ENCODE measurements at places on chromosomes 7 and 10.

GRCh38 chr10:122181041-122181732 lies 89.9 kb upstream of the BTBD16 start:
- DNase-seq, result no peak

DNA sequence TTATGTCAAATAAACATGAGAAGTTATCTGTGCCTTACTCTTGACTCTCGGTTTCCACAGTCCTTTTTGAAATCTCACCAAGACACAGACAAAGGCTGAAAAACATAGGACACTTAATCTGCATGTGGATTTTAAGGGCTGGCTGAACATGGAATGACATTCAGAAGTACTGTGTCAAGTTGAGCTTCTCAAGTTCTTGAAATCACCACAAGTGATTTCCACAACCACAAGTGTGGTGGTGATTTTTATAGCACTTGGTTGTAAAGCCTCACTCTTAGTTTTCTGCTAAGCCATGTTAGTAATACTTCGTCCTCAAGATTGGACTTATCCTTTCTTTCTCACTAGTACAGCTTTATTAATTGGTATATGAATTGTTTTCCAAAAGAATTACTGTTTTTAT lies 29.6 kb downstream of the FOXP2 start:
- no peak for DNase-seq

DNA sequence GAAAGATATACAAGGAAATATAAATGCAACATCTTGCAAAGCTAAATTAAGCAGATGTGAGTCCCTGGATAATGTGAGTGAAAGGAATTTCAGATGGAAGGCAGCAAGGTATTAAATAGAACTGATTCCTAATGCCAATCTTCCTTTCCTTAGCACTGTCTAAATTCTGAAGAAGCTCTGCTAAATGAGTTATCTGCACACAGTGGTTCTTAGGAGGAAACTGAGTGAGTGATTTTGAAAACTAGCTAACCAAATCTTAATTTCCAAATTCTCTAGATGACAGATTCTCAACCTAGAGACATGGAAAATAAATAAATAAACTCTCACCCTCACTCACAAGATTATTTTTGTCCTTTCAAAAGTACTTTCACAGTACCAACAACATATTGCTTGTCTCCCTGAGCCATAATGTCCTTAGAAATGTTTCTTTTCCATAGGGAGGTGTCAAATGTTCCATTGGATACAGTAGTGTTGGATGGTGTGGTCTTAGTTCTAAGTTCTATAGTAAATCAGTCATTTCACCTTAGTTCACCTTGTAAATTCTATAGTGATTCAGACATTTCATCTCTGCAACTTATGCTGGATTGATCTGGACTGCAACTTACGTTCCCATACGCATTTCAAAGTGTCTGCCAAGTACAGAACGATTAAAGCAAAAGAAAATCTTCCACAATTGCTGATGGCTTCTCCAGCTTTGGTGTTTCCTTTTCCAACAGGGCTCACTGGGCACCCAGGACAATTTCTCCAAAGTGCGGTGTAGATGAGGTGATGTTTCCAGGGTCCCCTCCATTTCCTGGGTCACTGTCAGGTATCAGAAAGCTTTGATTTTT lies 145.4 kb upstream of the FAM171A1 start:
- DNase-seq, result no peak

DNA sequence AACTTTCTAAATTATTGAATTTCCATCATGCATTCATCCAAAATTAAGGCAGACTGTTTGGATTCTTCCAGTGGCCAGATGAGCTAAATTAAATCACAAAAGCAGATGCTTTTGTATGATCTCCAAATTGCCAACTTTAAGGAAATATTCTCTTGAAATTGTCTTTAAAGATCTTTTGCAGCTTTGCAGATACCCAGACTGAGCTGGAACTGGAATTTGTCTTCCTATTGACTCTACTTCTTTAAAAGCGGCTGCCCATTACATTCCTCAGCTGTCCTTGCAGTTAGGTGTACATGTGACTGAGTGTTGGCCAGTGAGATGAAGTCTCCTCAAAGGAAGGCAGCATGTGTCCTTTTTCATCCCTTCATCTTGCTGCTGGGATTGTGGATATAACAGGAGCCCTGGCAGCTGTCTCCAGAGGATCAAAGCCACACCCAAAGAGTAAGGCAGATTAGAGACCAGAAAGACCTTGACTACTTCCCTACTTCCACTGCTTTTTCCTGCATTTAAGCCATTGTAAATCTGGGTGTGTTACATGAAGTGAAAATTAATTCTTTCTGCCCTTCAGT lies 8.2 kb upstream of the CFAP69 start:
- DNase-seq, result no peak

- DNase-seq, result no peak
Observed at GRCh38 chr7:14714161-14714728, 188.3 kb downstream of the DGKB start.

DNA sequence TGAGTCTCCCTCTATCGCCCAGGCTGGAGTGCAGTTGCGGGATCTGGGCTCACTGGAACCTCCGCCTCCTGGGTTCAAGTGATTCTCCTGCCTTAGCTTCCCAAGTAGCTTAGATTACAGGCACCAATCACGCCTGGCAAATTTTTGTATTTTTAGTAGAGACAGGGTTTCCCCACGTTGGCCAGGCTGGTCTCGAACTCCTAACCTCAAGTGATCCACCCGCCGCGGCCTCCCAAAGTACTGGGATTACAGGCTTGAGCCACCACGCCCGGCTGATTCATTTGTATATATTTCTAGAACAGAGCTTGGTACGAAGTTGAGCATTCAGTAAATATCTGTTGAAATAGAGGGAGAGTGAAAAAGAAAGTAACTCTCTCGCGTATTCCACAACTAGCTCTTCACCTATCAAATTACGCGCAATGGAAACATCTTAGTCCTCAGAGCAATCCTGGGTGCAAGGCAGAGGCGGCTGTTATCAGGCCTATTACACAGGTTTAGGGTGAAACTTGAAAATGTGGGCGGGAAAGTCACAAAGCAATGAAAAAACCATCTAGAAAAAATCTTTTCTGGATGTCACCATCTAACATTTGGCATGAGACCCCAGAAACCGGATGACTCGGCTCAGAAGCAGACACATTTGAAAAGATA lies 707 bp upstream of the GHITM start:
- DNase-seq, result no peak

- peak; percentile 46 for DNase-seq
Observed at GRCh38 chr10:72248468-72249151, 25.1 kb upstream of the DDIT4 start.

DNA sequence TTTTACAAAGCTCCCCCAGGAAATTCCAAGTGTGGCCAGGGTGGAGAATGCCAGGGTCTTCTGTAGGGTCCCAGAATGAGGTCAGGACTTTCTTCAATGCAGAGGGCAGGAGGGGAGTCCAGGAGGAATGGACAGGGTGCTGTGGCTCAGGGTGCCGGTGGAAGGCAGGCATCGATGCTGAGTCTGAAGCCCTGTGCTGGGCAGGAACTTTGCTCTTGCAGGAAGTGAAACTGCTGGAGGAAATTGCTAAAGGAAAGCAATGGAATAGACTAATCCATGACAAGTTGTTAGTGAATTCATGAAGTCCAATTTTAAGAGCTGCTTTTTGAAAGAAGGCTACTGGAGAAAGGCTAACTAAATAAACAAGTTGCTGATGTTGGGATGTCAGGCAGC lies 14.8 kb downstream of the PTPRE start:
- no peak for DNase-seq

GRCh38 chr10:10796774-10797415 lies 220.8 kb upstream of the CELF2 start:
- no peak for DNase-seq

GRCh38 chr7:150466477-150466876 lies 16.0 kb downstream of the GIMAP8 start:
- DNase-seq, result no peak

- DNase-seq, result no peak
Observed at GRCh38 chr10:68647672-68648341, 73.2 kb upstream of the CCAR1 start.

DNA sequence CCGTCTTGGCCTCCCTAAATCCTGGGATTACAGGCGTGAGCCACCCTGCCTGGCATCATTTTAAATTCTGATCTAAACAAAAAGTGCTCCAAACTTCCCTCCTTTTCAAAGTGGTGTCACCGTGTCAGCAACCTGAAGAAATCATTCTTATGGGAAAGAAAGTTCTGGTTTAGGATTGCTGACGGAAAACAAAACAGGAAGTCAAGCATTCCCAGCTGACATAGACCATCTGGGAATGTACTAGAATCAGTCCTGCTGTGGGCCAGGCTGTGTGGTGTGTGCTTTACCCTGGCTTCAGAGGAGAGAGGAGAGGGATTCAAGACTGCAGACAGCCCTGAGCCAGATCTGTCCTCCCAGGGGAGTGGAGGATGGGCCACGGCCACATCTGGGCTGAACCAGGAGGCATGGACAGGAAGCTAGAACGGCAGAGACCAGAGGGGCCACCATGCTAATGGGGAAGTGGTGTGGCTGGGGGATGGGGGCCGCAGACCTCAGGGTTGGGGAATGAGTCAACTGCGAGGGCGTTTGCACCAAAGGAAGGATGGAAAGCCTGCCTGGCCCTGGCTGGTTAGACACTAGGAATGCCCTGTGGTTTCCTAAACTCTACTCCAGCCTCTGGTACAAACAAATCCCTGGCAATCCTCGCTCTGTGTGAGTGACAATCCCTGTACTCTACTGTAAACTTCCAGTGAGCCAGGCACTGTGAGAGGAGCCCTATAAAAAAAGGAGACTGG lies 16.7 kb upstream of the CLIP2 start:
- no peak for DNase-seq

GRCh38 chr7:50742401-50742800 lies 40.3 kb downstream of the GRB10 start:
- no peak for DNase-seq

- no peak for DNase-seq
Observed at GRCh38 chr7:32479574-32480200, 10.5 kb downstream of the LSM5 start.

DNA sequence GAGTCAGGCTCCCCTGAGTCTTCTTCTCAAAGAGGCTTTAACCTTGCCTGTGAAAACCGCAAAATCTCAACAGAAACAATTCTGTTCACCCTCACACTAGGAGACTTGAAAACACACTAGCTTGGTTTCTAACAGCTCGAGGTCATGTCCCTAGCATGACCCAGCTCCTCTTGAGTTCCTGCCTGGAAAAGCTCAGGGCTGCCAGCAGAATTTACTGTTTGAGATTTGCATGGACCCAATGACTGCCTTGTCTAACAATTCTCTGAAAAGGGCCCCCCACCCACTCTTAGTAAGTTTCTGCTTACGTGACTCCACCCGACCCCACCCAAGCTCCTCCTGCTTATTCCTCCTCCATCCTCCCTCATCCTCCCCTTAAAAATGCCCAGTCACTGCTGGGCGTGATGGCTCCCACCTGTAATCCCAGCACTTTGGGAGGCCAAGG lies 85.1 kb upstream of the KMT2C start:
- no peak for DNase-seq

DNA sequence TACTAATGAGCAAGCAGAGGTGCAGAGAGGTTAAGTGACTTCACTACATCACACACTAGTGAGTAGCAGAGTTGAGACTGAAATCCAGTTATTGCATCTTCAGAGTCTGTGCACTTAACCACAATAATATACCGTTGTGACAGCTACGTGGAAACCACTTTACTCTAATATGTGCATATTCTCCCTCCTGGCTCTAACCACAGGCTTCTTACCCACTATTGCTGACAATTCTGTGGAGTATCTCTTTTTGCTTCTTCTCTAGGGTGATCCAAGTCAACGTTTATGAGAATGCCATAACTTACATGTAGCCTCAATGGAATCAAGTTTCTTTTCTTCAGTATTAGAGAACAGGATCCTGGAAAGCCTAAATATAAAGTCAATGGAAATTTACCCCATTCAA lies 64.2 kb upstream of the MEOX2 start:
- no peak for DNase-seq

- no peak for DNase-seq
Observed at GRCh38 chr10:102585026-102585425, 59.3 kb upstream of the TRIM8 start.

DNA sequence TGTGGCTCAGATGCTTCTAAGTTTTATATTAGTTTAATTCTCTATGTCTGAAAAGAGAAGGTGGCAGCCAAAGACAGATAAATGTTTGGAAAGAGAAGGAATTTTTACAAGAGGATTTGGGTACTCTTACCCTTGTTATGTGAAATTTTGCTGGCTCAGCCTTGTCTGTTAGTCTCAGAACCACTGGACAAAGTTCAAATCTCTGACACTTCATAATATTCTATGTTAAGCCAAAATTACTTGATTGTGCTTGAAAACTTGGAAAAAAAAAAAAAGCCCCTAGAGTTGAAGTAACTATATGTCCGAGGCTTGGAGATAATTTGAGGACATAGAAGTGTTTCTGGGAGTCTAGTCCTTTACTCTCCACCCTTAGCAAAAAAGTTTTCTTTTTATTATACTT lies 1079.3 kb upstream of the LRRTM3 start:
- no peak for DNase-seq

- DNase-seq, result no peak
Observed at GRCh38 chr10:107434854-107435253, 270.3 kb upstream of the SORCS1 start.

GRCh38 chr7:79051915-79052314 lies 401.6 kb downstream of the MAGI2 start:
- no peak for DNase-seq

DNA sequence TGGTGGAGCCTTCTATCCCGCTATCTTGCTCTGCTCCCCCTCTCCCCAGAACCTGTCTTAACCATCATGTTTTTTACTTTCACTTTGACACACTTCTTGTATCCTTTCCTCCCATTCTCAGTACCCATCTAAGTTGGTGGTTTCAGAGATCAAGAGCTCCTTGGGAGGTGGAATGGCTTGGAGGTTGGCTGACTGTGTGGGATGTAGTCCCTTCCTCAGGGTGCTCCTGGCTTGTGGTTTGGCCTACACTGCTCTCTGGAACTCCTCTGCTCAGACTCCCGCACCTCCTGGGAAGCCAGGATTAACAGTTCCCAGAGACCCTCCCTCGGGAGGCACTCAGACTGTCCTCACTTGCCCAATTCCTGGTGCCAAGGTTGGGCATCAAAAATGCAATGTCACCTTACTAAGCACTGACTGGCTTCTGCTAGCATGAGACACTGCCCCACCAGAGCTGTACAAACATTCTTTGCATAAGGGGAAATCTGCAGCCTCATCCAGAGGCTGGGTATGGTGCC lies 93.1 kb upstream of the NAMPT start:
- DNase-seq, result no peak

- DNase-seq, result no peak
Observed at GRCh38 chr7:155244675-155245074, 53.0 kb upstream of the INSIG1 start.

DNA sequence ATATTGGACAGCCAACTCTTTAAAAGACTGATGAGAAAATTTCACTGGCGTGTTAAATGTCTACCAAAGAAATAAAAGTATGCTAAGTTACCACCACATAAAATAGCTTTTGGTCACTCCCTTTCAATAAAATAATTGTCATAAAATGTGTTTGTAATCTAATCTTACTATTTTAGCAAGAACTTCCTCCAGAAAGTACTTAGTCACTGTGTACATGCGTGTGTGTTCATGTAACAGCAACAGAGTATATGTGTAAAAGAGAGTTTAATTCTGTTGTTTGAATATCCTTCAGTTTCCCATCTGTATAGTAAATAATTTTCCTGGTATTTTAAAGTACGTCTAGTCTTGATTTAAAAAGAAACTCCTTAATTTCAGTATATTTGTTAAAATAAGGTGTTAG lies 35.0 kb upstream of the WASL start:
- no peak for DNase-seq

All from LNCaP clone FGC (cell line).